T-helper 1 cell (primary cell): ENCODE measurements at places on chromosomes 3 and 15.
A peak's percentile ranks its signal among the peaks of the same experiment; 100 is the strongest.

DNA sequence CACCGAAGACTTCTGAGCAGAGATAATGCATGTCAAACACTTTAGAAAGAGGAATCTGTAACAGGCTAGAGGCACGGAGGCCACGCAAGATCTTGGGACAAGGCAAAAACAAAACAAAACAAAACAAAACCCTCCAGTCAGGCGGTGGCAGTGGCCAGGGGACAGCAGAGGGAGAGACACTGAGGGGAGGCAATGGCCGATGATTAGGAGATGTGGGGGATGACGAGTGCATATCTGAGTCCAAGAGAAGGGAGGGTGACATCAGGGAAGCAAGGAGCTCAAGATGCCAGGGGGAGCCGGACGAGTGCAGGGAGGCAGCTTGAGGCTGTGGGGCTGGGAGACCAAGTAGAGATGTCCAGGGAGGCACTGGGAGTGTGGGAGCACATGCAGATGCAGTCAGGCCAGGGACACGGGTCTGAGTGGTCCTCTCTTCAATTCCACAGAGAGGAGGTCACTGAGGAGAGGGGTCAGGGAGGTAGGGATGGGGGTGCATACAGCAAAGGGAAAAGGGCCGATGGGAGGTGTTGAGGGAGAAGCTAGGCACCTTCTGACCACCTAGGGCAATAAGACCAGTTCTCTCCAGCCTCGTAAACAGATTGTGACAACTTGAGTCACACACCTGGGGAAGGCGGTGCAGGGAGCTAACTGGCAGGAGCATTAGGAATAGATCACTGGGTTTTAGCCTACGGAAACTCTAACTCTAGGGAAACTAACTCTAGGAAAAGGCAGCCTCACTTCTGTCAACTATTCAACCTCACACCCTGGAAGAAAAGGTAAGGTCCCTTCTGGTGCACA is 29.6 kb downstream of the SLCO2A1 start:
- DNase-seq, result no peak

DNA sequence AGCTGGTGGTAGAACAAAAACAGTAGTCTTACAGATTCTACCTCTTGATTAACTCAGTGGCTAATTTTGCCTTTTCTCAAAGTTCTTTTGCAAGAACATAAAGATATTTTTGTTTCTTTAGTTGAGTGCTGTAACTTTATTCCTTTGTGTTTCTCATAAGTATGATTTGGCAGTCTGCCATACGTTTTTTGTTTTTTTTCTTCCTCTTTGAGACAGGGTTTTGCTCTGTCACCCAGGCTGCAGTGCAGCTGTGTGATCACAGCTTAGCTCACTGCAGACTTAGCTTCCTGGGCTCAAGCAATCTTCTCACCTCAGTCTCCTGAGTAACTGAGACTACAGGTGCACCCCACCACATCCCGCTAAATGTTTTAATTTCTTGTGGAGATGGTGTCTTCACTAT is 22.4 kb downstream of the B3GNT5 start:
- no peak for DNase-seq

- DNase-seq, result no peak
These were observed 107.0 kb downstream of the SHOX2 start for GRCh38 chr3:157999246-157999645.

DNA sequence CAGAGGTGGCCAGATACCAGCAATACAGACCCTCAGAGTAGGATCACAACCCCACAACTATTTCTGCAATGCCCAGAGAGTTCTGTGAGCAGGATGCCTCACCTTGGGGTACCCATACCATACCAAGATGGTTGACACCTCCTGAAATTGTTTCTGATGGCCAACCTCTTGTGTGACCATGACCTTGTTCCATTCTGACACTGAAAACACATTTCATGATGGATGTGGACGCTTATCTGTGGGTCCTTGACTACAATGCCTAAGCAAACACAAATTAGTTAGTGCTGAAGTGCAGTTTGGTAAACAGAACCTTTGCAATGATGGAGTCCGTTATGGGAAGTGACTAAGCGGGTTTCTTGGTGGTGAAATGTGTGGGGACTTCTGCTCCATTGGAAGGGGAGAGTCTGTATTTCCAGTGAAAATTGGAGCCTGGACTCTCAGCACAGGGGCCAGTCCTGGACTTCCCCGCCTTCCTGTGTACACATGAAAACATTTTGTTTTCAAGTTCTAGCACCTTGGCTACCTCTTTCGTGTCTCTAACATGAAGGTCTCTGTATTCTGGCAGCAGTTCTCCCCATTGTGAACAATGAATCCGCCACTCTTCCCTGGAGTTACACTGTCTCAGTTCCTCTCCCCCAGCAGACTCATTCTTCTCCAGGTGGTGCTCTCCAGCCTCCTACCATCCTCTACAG is 106.2 kb downstream of the XXYLT1 start:
- no peak for DNase-seq

DNA sequence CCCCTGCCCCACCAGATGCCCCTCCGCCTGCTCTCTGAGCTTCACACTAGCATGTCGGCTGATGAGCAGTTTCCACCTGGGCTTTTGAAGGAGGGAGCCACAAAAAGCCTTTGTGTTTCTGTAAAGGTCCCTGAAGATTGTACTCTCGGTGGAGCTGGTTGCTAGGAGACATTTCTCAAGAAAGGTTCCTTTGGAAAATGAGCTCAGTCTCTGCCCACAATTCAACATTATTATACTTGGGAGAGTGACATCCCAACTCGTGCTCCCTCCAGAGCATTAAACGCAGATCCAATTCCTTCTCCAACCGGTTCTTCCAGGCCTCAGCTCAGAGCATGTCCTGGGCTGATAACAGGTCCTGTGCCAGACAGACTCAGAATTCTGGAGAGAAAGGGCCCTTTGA is 26.8 kb upstream of the FAM107A start:
- DNase-seq, result no peak

- DNase-seq, result no peak
These were observed 769 bp upstream of the CSPG4 start for GRCh38 chr15:75713338-75713895.

DNA sequence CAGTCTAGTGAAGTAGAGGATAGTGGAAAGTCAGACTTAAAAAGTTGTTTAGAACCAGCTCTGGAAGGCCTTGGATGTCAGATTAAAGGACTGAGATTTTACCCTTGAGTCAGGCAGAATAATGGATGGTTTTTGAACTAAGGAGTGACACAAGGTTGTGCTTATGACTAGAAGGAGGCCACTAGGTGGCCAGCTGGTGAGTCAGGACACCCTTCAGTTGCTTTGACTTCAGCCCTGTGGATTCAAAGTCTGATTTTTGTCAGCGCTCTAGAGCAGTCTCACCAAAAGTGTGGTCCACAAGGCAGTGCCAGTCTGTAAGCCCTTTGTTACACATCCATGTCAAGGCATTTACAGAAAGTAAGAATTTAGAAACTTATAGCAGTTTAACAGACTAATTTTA is 3.8 kb upstream of the GABPB1 start:
- peak; percentile 56 for DNase-seq

DNA sequence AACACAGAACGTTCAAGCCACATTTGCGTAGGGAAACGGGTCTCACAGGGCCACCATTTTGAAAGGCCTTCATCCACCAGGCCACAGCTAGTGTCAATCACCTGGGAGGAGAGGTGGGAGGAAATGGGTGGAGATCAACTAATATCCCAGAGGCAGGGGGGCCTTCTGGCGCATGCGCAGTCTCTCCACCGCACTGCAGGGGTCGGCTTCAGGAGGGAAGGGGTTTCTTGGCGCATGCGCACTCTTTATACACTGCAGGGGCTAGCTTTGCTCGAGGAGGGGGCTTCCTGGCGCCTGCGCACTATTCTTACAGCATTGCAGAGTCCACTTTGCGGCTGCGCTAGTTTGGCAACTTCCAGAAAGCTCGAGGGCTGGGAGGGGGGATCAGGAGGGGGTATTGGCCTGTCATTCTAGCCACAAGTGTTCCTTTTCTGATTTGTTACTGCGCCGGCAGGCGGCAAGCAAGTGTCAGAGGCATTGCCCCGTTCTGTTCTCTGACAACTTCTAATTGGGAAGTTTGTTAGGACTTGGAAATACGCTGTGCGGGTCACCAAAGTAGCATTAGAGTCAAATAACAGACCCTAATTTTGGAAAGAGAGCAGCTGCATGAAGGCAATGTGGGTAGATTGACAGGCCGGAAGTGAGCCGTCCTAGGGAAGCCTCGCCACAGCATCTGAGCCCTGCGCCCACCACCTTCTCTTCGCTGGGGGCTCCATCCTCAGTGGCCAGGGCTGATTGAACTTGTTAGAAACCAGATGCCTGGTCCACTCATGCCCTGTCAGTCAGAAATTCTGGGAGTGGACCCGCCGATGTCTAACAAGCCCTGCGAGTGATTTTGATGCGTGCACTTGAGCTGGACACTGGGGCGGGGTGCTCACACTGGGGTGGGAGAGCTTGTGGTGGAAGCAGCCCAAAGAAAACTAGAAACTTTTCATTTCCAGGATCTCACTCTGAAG is 173.5 kb upstream of the NDN start:
- DNase-seq, result no peak

GRCh38 chr3:5974630-5975322 is 787.3 kb downstream of the EDEM1 start:
- DNase-seq, result no peak

DNA sequence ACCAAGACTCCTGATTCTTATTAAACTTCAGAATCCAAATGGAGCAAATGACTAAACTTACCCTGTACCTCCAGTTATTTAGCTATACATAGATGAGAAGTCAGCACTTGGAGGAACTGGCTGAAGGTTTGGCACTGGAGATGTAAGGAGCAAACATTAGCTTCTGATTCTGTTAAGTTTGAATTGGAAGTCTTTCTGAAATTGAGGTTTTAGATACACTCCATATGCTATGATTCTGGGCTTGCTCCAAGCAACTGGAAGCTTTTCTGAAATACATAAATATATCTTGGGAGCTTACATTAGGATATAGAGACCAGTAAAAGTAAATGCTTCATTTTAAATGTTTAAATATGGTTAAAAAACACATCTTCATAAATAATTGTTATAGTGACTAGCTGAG is 333.7 kb downstream of the EPHA3 start:
- no peak for DNase-seq

- DNase-seq, result peak; percentile 2
These were observed at the start of gene GHSR for GRCh38 chr3:172447611-172448579. Gene GHSR, minus strand, starts transcription at chr3:172448456. Its CDS starts 43 bp downstream, at chr3:172448413.

- DNase-seq, result no peak
These were observed 29.8 kb upstream of the LPP start for GRCh38 chr3:188124184-188124583.

GRCh38 chr3:144433006-144433405 is 461.4 kb downstream of the DIPK2A start:
- no peak for DNase-seq

- DNase-seq, result no peak
These were observed 63.8 kb upstream of the CGNL1 start for GRCh38 chr15:57312318-57313133.

DNA sequence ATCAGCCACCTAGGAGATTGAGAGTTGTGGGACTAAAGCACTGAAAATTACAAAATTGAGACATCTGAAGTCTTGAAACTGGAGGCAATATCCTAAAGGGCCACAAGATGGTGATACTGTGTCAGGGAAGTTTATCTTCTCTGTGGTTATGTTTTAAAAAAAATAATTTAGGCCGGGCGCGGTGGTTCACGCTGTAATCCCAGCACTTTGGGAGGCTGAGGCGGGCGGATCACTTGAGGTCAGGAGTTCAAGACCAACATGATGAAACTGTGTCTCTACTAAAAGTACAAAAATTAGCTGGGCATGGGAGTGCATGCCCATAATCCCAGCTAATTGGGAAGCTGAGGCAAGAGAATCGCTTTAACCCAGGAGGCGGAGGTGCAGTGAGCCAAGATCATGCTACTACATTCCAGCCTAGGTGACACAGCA is 17.9 kb upstream of the NIT2 start:
- no peak for DNase-seq

DNA sequence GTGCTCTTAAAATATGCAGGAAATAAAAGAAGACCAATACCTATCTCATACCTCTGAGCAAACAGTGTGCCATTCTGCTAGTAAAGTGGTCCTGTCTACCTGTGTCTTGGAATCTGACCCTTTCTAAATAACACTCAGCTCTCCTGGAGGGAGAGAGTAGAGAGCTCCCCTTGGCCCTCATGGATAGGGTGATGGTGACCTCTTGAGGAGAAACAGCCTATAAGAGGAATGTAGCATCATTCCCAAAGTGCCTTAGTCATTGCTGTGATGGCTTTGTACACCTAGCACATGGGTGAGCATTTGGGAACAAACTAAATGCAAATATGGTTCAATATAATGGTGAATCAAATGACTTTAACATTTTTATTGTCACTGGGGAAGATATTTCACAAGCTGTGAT is 10.0 kb downstream of the SNTN start:
- no peak for DNase-seq

DNA sequence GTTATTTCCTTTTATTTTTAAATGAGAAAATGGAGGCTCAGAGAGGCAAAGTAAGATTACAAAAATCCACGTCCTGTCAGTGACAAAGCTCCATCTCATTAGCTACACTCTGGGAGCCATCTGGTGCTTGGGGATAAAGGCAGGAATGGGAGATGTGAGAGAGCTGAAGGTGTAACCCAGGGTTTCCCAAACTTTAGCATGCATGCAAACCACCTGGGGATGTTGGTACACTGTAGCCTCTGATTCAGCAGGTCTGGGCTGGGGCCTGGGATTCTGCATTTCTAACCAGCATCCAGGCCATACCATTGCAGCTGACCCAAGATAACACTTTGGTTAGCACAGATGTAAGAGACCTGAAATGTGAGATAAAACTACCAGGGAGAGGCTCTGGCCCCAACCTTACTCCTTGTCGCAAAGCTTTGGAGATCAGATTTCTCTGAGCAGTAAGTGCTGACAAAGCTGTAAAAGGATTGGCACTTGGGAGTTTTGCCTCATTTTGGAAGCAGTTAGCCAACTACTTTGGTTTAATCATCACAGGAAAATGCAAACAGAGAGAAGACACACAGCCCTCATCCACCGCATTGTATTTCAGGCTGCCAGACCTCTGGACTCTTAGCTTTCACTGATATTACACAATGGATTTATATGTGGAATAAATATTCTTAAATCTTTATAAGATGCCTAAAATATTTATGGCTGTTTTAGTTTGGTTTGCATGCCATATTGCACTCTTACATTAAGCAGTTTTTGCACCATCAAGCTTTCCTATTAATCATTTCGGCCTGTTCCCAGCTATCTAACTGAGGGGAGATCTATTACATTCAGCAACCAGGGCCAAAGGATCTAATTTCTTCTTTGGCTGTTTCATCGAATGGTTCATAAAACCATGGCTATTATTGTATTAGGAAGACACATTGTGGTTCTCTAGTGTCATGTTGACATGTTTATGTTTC is 263.0 kb downstream of the EBLN2 start:
- DNase-seq, result no peak

GRCh38 chr3:66851894-66852613 is 146.1 kb upstream of the KBTBD8 start:
- no peak for DNase-seq

DNA sequence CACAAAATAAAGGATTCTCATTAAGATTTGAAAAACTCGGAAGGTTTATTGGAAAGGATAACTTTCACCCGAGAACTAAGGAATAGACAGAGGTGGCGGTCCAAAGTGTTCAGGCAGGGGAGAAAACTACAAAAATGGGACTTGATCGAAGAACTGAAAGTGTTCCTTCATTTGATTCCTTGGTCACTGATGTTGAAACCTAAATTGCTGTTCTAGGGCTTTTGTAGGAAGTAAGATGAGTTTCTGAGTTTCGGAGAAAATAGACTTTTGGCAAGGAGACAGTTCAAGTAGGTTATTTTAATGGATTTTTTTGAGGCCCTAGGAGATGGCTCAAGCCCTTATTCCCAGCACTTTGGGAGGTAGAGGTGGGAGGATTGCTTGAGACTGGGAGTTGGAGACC is 1.4 kb downstream of the TRIP4 start:
- no peak for DNase-seq
